ENCODE measurements at places on chromosomes 13 and 19.

- DNase-seq: no peak
These were observed 85.8 kb upstream of the ZNF91 start for GRCh38 chr19:23481043-23481442.

DNA sequence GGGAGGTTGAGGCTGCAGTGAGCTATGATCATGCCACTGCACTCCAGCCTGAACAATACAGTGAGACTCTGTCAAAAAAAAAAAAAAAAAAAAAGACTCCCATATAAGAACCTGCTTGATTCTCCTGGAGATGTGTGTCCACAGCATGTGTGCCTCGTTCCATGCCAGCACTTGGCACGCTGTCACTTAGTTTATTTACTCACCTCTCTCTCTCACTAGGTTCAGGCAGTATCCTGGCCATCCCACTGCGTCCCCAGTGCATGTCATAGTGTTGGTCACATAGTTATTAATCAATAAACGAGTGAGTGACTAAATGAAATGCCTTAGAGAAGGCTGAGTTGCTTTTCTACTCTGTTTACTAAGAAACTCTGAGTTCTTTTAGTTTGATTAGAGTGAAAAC, 79.1 kb upstream of the GPR12 start:
- no peak for DNase-seq

- DNase-seq: no peak
These were observed 1.7 kb downstream of the KLK4 start for GRCh38 chr19:50909240-50910070.

DNA sequence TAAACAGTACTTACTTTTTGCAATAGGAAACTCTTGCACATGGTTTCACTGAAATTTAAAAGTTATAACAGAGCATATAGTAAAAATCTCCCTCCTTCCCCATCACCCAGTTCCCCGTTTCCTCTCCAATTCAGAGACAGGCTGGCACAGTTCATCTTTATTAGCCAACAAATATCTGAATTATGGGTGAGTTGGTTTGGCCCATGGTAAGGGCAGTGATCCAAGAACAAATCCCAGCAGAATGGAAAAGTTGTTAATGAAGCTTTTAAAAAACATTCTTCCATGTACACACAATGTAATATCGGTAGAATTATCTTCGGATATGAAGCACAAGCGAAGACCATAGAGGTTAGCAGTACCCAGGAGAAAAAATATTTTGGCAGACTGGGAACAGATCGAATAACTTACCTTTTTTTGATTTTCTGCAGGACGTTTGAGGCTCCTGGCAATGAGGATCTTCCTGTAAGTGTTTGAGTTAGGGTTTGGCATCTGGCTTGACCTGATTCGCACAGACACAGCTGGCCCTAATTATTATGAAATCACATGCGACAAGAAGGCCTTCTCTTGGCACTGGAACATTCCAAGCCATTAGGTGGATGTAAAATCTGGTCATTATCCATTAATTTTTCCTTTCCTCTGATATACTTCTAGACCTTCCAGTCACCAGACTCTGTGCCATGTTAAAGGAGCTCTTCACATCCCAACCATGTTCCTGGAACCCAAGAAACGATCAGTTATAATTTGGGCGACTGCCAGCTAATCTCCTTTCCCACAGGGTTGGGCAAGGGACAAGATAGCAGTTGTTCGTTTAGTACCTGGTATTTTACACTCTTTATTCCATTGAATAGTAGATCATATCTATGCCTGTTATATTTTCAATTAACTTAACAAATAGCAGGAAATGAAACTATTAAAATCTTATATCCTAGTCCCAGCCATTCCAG, 139.4 kb upstream of the TSC22D1 start:
- DNase-seq: no peak

DNA sequence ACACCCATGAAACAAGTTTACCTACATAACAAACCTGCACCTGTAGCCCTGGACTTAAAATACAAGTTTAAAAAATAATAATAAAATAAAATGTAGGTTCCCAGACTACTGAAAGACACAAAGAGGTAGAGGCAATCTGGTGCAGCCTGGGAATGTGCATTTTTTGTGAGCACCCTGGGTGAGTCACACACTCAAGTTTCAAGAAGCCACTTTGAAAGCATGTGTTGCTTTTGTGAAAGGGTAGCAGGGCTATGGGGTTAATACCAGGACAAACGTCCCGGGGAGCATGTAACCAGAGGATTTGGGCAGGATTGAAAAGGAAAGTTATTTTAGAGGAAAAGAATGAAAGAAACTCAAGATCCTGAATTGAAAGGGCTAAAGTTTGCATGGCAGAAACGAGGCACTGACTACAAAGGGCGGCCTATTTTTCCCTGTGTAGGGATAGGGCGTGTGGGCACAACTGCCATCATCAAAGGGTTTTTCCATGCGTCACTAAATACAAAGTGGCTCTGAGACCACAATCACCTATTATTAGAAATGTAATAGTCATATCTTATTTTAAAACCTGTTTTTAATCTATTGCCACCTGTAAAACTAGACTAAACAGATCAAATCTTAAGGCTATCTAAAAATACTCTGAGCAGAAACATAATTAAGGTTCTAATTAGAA, 314.9 kb downstream of the COG6 start:
- no peak for DNase-seq

GRCh38 chr13:38990693-38991092, at the start of gene STOML3:
TSS of gene STOML3 (minus strand) at chr13:38990831. CDS start at chr13:38990721, 110 bp downstream.
- no peak for DNase-seq

DNA sequence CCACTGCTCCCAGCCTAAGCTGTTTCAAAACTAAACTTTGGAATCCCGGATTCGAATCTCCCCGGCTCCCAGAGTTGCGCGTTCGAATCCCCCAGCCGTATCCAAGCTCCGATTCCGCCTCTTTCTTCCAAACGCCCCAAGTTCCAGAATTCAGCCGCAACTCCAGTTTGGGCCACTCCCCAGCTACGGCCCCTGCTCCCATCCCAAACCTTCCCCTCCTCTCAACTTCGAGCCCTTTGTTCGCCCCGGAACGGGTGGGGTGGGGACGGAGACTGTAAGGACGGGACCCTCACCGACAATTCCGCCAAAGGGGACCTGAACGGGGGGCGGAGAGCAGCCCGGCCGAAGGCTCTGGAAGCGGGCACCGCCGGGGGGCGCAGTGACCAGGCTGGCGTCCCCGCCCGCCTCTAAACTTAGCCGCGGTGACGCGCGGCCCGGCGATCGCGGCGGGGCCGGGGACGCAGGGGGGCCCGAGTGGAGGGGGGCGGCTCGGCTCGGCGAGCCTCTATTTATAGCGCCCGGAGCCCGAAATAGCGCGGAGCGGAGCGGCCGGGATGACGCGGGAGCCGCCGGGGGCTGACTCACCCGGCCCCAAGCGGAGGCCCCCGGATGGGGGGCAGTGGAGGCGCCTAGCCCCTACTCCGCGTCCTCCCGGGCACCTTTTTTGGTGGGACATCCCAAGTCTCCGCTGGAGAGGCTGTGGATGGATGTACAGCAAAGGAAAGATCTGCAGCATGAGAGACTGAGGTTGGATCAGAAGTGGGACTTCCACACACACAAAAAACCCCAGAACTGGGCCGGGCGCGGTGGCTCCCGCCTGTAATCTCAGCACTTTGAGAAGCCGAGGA, 4.9 kb upstream of the ERCC1 start:
- DNase-seq: no peak

DNA sequence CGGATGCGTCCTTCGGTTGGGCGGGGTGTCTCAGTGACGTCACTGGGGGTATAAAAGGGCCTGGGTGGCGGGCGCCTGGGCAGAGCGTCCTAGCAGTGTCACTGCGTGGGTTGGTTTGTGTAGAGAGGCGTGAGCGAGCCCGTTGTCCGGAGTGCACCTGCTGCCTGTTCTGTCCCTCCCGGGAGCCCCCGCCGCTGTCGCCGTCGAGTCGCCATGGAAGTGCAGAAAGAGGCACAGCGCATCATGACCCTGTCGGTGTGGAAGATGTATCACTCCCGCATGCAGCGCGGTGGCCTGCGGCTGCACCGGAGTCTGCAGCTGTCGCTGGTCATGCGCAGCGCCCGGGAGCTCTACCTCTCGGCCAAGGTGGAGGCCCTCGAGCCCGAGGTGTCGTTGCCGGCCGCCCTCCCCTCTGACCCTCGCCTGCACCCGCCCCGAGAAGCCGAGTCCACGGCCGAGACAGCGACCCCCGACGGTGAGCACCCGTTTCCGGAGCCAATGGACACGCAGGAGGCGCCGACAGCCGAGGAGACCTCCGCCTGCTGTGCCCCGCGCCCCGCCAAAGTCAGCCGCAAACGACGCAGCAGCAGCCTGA, 2.9 kb downstream of the IER2 start:
- peak; percentile 93 for DNase-seq

DNA sequence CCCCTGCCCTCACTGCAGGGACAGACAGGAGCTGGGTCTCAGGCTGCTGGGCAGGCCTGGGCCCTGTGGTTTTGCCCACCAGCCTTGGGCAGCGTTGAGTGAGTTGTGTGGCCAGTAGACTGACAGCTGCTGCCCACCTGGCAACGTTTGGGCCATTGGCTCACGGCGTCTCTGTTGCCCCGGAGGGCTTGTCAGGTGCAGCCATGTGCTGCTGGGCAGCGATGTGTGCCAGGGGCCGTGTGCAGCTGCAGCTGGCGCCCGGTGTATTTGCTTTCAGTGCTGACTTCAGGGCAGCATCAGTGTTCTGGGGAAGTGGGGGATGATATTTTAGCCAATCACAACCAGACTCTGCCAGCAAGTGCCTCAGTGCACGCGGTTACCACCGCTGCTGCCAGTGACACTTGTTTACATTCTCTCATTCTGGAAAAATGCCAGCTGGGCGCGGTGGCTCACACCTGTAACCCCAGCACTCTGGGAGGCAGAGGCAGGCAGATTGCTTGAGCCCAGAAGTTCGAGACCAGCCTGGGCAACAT, 10.6 kb downstream of the FZR1 start:
- DNase-seq: peak; percentile 87

DNA sequence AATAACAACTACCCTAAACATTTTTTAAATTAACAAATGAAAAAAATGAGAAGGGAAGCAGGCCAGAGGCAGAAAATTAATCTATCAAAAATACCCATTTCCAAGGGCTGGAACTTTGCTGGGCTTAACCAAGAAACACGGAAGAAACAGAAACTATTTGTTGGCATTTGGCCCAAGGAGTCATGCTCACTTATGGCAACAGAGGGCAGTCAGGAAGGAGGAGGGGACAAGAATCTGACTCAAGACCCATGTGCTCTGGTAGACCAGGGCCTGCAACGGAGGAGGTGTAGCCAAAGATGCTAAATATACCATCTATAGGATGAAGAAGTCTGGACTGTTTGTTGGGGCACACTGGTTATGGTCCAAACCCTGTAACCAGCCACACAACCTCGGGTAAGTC, 496.7 kb downstream of the COG6 start:
- DNase-seq: no peak

DNA sequence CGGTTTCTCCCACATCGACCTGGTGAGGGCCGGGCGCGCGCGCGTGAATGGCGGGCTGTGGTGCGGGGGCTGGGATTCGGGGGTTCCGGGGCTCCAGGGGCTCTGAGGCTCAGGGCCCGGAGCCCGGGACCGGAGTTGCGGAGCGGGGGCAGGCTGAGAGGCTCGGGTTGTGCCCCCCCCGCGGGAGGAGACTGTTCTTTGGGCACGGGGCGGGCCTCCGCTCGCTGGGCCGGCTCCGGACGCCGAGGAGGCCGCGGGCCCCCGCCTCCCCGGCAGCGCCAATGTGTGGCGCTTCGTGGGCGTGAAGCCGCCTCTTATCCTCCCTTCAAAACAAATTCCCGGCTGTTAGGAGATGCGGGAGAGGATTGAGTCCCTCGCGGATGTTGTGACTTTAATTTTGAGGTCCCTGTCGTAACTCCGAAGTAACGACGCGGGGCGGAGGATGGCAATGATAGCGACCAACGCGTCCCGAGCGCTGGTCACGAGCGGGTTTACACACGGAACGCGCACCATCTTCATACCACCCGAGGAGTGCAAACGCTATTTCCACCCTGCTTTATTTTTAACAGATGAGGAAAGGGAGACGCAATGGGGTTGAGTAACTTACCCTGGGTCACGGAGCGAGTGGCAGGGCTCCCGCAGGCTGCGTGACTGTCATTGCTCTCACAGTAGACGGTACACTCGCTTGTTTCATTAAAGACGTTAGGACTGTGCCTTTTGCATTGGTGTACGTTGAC, 536 bp downstream of the UBA2 start:
- no peak for DNase-seq

- DNase-seq: no peak
These were observed 119.6 kb downstream of the RFC3 start for GRCh38 chr13:33937373-33938098.

GRCh38 chr19:17627921-17628320, 60.2 kb downstream of the UNC13A start:
- no peak for DNase-seq

DNA sequence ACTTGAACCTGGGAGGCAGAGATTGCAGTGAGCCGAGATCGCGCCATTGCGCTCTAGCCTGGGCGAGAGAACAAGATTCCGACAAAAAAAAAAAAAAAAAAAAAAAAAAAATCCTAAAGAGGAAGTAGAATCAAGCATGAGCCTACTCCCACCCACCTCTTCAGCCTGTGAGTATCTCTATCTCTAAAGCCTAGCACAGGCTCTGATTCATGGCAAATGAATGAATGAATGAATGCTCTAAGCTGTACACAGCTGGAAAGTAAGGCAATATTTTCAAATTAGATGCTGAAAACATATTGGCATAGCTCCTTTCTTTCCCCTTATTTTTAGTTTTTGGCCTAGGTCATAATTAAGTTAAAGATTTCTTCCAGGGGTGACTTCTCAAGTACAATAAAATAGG, 35.7 kb upstream of the FAM216B start:
- no peak for DNase-seq

DNA sequence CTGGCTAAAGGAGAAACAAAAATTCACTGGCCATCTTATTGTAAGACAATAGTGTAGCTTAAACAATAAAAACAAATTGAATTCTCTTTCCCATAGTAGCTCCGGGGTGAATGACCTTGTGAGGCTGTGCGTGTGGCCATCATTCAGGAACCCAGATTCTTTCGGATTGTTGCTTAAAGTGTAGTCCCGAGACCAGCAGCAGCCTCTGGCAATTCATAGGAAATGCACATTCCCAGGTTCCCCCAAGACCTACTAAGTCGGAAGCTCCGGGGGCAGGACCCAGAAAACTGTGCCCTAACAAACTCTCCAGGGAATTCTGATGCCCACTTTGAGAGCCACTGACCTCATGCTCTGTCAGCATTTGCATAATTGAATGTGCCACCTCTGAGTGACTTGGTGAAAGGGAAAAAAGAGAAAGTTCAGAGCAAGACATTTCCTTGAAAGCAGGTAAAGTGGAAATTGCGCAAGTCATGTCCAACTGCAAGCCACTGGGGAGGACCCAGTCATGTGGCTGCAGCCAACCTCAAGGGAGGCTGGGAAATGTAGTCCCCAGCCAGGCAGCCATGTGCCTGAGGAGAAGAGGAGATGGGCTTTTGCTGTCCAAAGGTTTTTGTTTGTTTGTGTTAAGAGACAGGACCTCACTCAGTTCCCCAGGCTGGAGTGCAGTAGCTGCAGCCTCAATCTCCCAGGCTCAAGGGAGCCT, 50.7 kb upstream of the PNMA8B start:
- no peak for DNase-seq
